Stimulated activated CD8-positive, alpha-beta memory T cell treated with anti-CD3 and anti-CD28 coated beads, Interleukin-4, amount 100 ng/mL, for 48 hours (primary cell): ENCODE measurements at places on chromosomes 1 and 21.

GRCh38 chr1:183841950-183842794 lies 37.3 kb downstream of the RGL1 start:
- peak; percentile 30 for DNase-seq

GRCh38 chr1:1732381-1732780 lies 8.2 kb upstream of the CDK11A start:
- no peak for DNase-seq

GRCh38 chr1:29513357-29513756 lies 277.0 kb downstream of the PTPRU start:
- peak; percentile 33 for DNase-seq

DNA sequence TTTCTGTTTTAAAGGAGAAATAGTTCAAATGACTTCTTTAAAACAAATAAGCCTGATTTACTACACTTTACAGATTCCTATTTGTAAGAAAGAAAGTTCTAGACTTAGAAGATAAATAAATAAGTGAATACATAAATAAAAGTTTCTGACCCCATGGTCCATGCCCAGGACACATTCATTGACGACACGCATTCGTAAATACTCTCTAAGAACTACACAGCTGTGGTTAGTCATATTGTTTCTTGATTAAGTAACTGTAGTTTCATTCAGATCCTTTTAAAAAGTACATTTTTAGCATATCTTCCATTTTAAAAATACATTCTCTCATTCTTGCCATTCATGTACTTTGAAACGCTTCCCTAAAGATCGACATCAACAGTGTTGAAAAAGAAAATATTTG lies 497.4 kb downstream of the SETD4 start:
- DNase-seq: no peak
